Right lung (tissue), 10 donors: ENCODE measurements at places on chromosomes 6 and 20. TPM values are rescaled to one million over a fixed set of nuclear protein-coding genes. Genes with fewer than 3 reads are reported as not detected.

GRCh38 chr20:48360342-48360975, 467.3 kb downstream of the PREX1 start:
- DNase-seq = no peak

GRCh38 chr6:14676977-14677781, 559.6 kb downstream of the CD83 start:
- DNase-seq = no peak

- no peak for DNase-seq
Observed at GRCh38 chr6:89999154-89999553, 104.9 kb downstream of the GJA10 start.

Gene NNAT
- 81.3 TPM for polyA plus RNA-seq

Gene BHLHE23
- not detected for polyA plus RNA-seq

GRCh38 chr20:44644667-44645131, 6.8 kb downstream of the ADA start:
- DNase-seq = no peak
